ENCODE measurements at places on chromosomes 7 and 10.

DNA sequence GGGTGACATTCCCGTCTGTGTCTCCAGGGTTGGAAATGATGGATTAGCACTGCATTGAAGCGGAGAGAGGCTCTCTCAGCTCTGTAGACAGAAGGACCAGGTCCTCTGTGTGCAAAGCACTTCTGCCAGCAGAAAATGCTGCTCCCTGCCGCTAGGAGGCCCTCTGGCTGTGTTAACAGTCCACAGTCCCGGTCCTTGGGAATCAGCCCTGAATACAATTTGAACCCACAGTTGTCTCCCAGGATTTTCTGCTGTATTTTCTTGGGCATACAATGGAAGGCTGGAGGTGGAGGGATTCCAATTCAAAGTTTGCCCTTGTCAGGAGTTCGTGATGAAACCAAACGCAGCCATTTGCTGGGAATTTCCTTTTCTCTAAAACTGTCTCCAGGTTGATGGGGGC lies 205.2 kb downstream of the GLRX3 start:
- no peak for DNase-seq

GRCh38 chr7:106862317-106863089 lies 2.6 kb upstream of the PIK3CG start:
- no peak for DNase-seq

DNA sequence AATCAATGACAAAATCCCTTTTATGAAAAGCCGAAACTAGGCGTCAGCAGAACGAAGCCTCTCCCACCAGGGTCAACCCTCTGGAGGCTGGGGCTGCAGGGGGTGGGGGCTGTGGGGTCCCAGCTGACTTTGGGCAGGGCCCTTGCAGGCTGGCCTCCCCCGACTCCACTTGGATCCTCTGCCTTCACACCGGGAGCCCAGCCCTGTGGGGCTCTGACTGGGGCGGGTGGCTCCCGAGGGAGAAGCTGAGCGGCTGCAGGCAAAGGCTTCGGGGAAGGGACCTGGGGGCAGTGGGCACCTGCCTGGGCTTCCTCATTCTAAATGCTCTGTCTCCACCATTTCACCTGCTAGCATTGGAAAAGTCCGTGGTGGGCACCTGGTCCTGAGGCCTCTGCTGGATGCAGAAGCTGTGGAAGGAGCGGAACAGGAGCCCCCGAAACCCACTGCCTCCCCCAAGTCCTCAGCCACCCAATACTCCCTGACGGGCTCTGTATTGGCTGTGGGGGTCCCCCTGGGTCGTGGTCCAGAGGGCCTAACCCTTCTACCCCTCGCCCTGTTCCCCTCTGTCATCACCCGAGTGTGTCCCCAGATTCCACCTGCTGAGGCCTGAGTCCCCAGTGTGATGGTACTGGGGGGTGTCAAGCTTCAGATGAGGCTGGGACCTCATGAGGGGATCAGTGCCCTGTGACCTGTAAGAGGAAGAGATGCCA lies 108.6 kb downstream of the DNAJB6 start:
- no peak for DNase-seq

DNA sequence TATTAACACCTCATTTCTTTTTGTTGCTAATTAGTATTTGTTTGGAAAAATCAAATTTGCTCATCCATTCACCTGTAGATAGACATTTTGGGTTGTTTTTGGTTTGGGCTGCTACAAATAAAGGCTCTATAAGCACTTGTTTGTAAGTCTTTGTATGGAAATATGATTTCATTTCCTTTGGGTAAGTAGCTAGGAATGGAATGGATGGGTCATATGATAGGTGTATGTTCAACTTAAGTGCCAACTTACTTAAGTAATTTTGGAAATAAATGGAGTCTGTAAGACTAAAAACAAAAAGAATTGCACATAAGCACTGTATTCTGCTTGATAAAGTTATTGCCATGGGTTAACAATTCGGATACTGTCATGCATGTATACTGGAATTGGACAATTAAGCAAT lies 157.7 kb upstream of the NAMPT start:
- no peak for DNase-seq

DNA sequence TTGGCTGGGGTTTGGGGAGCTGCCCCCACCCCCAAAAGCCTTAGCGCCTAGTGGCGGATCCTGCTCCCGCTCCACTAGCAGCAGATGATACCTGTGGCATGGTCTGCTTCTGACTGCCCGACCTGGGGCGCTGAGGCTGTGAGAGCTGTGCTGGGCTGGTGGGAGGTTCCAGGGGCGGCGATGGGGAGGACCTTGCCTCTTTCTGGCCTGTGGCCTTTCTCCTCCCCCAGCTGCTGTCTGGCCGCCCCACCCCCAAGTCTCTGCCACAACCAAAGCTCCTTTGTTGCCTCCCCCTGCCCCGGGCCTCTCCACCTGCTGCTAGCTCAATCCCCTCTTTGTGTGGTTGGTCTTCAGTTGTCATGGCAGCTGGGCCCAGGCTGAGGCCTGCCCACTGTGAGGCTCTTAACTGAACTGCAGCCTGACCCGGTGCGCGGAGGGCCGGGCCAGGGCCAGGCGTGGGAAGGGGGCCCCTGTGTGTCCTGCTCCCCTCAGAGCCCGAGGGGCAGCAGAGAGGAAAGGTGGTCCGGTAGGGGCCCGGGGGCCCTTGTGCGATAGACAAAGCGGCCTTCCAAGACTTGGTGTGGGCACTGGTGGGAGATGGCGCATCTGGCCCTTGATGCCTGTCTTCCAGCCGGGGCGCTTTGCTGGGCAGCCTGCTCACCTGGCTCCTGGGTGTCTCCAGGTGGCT lies 4.7 kb downstream of the ZNF775 start:
- no peak for DNase-seq

- DNase-seq: no peak
Measured at GRCh38 chr7:91427051-91427450, 162.8 kb downstream of the FZD1 start.

GRCh38 chr10:49359349-49360270 lies 36.3 kb downstream of the DRGX start:
- DNase-seq: no peak

DNA sequence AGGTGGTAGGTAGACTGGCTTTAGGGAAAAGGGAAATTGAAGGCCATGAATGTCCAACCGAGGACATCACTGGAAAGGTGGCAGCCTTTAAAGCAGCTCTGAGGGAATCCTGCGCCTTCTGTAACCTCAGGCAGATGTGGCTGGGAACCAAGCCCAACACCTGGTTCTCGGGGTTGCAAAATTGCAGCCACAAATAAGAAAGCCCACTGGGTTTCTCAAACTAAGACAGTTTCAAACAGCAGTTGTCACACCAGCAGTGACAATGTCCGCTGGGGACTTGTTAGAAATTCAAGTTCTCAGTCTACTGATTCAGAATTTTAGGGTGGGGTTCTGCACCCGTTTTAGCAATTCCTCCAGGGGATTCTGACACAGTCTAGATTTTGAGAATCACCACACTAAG lies 42.7 kb upstream of the STEAP1B start:
- DNase-seq: no peak

- DNase-seq: no peak
Measured at GRCh38 chr10:8800426-8800825, 745.9 kb downstream of the GATA3 start.

GRCh38 chr10:30542001-30542894 lies 87.3 kb downstream of the LYZL2 start:
- no peak for DNase-seq

- DNase-seq: no peak
Measured at GRCh38 chr7:133512560-133512959, 259.7 kb downstream of the EXOC4 start.

DNA sequence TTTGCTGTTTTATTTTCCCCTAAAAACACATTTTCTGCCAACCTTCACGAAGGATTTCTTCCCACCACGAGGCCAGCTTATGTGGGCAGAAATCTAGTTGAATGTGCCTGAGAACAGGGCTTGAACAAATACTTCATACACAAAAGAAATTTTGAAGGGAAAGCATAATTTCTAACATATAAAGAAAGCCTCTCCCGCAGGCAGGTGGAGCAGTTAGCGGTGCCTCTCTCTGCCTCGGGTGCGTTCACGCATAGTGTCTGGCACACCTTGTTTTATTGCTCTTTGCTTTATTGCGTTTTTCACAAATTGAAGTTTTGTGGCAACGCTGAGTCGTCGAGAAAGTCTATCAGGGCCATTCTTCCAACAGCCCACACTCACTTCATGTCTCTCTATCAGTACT lies 7.0 kb upstream of the CSGALNACT2 start:
- DNase-seq: no peak

DNA sequence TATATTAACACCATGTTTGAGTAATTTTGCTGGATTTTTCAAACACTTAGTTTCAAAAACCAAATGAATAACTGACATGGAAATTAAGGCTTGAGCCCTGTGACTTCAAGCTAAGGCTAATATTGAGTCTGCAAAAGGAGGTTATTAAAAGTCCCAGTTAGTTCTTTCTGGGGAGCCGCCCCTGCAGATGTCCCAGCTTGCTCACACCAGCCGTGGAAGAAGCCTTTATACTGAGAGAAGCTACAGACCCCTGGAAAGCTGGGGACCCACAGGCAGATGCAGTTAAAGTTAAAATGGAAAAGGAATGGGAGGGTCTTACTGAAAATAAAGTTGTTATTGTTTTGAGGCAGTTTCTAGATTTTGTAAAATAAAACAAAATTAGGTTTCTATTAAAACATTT lies 18.5 kb upstream of the ZNF680 start:
- no peak for DNase-seq

GRCh38 chr10:88960802-88961201 lies 8.2 kb upstream of the ACTA2 start:
- DNase-seq: no peak

DNA sequence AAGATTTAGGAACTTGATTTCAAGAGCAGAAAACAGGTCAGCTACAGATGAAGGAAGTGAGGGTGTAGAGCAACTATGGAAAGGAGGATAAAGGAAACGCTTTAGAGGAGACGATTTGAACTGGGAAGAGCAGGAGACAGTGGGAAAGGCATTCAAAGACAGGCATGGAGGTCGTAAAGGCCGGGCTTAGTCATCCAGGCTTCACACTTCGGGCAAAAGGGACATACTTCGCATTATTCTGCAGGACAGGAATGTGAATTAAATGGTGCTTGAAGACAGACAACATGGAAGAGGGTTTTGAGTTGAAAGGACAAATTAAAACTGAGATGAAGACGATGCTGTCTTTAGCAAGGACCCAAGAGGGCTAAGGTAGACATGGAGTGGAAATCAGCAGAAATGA lies 8.1 kb downstream of the FAM171A1 start:
- DNase-seq: no peak

GRCh38 chr7:155521007-155521742 lies 25.2 kb downstream of the CNPY1 start:
- no peak for DNase-seq

- no peak for DNase-seq
Measured at GRCh38 chr7:105881439-105881838, 5.0 kb upstream of the ATXN7L1 start.

DNA sequence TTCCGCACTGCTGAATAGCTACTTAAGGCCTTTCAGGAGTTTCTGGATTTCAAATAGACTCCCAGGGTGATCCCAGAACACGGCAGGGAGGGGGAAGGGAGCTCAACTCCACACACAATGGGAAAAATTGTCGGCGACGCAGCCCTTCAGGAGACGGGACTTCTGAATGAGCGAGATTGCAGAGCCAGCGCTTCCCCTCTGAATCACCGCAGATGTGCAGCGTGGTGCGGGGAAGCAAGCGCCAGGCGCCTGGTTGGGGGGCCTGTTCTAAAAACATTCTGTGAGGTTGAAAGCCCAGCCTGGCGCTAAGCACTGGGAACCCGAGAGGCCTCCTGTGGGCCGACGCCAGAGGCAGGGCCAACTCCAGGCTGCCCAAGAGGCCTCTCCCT lies 163.3 kb downstream of the MAD1L1 start:
- no peak for DNase-seq

GRCh38 chr10:60149003-60149402 lies 240.7 kb downstream of the ANK3 start:
- no peak for DNase-seq

GRCh38 chr7:13386741-13387140 lies 602.7 kb downstream of the ETV1 start:
- DNase-seq: no peak

GRCh38 chr10:58998924-58999713 lies 177.3 kb upstream of the PHYHIPL start:
- DNase-seq: no peak

GRCh38 chr10:77024461-77024860 lies 613.1 kb downstream of the KCNMA1 start:
- no peak for DNase-seq

DNA sequence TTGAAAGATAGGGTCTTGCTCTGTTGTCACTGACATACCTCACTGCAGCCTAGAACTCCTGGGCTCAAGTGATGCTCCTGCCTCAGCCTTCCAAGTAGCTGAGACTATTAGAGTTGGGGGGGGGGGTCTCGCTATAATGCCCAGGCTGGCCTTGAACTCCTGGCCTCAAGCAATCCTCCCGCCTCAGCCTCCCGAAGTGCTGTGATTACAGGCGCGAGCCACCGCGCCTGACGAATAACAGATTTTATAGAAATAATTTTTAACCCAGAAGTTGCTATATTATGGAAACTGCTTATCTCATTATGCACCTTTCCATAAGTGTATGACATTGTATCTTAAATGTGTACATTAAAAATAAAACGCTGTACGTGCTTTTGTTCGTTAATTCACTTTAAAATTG lies 846 bp downstream of the ANKRD26 start:
- DNase-seq: no peak

DNA sequence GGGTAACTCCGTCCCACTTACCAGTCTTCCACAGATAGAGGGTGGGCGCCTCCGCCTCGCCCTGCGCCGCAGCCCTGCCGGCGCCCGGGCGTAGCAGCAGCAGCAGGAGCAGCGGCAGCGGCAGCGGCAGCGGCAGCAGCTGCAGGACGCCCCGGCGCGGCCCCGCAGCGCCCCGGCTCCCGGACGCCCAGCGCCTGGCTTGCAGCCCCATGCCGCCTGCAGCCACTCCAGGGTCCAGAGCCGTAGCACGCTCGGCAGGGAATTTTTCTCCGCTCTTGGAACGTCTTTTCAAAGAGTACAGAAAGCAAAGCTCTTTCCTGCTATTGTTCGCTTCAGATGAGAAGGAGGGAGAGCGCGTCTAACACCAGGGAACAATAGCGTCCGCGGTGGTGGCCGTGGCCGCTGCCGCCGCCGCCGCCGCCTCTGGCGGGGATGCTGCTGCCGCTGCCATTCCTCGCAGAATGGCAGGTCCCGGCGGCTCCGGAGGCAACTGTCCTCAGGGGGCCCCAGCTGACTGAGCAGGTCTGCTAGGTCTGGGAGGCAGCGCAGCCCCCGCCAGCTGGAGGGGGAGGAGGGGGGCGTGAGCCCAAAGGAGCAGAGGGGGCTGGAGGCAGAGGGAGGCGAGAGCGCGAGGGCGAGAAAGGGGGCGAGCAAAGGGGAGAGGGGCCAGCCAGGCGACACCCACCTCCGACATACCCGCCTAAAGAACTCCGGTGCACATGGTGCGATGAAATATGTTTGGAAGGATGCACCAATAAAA lies at the start of gene THSD7A:
TSS of gene THSD7A (minus strand) at position 463 of the 760 bp plus-strand sequence. CDS start at position 211, 252 bp downstream.
- DNase-seq: no peak

Measured in activated naive CD4-positive, alpha-beta T cell treated with anti-CD3 and anti-CD28 coated beads, Interleukin-2, amount 10 ng/mL, durations not matched to agents 7 days and 5 days (primary cell).